Activated naive CD4-positive, alpha-beta T cell (primary cell): ENCODE measurements at places on chromosomes 1 and 21.

DNA sequence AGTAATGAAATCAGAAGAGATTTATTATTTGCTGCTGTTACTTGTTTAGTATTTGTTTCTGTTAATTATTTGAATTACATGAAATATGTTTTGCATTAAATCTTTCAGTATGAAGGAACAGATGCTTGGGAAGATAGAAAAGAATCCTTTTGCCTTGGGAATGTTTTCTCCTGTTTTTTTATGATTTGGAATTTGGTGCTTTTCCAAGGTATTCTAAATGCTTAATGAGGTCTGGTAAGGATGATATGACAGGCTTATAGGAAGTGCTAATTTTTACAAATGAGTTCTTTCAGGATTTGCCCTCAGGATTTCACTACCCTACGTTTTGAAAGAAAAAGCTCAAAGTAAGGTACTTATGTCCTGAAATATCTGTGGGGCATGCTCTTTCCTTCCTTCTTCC is 25.6 kb upstream of the ST6GALNAC3 start:
- no peak for DNase-seq

DNA sequence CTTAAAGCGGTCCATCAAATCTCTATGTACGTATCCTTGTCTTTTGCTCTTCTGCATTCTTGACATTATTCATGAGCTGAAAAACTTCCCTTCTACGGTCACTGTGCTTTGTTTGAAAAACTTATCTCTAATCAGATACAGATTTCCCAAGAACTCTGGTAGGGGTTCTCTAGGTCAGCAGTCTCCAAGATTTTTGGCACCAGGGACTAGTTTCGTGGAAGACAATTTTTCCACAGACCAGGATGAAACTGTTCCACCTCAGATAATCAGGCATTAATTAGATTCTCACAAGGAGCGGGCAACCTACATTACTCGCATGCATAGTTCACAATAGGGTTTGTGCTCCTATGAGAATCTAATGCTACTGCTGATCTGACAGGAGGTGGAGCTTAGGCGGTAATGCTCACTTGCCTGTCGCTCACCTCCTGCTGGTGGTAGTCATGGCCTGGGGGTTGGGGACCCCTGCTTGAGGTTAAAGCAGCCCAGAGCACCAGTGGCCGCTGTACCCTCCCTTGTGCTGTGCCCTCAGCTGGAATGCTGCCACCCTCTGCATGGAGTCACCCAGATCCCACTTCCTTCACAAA is 30.8 kb downstream of the AK2 start:
- DNase-seq: no peak

- DNase-seq: no peak
These were observed 2.0 kb downstream of the HNRNPR start for GRCh38 chr1:23341931-23342692.

GRCh38 chr1:43522776-43523480 is 7.8 kb upstream of the PTPRF start:
- no peak for DNase-seq

DNA sequence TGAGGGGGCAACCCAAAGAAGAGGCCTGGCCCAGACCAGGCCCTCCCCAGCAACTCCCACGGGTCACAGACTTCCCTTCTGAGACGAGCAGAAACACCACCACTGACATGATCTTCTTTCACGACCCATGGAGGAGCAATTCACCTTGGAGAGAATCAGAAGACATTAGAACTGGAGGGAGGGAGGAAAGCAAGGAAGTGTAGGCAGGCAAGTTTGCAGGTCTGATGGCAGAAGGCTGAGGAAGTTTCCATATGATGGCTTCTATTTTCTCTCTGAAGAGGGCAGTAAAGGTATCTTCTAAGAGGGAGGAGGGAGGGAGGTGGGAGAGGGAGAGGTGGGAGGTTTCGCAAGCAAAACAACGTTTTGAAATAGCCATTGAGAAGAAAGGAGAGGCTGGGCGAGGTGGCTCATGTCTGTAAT is 1.4 kb upstream of the UBXN10 start:
- no peak for DNase-seq

- no peak for DNase-seq
These were observed 316.8 kb upstream of the CAMK1G start for GRCh38 chr1:209266590-209267205.

GRCh38 chr1:6117624-6118023 is 62.5 kb downstream of the CHD5 start:
- DNase-seq: no peak

GRCh38 chr21:43295066-43295958 is 126.5 kb downstream of the CRYAA start:
- DNase-seq: no peak

GRCh38 chr1:244010703-244011123 is 40.4 kb upstream of the ZBTB18 start:
- DNase-seq: no peak

GRCh38 chr21:33070998-33071769 is 1.2 kb downstream of the OLIG1 start:
- DNase-seq: no peak

GRCh38 chr1:203524824-203525223 is 30.9 kb downstream of the OPTC start:
- DNase-seq: no peak

DNA sequence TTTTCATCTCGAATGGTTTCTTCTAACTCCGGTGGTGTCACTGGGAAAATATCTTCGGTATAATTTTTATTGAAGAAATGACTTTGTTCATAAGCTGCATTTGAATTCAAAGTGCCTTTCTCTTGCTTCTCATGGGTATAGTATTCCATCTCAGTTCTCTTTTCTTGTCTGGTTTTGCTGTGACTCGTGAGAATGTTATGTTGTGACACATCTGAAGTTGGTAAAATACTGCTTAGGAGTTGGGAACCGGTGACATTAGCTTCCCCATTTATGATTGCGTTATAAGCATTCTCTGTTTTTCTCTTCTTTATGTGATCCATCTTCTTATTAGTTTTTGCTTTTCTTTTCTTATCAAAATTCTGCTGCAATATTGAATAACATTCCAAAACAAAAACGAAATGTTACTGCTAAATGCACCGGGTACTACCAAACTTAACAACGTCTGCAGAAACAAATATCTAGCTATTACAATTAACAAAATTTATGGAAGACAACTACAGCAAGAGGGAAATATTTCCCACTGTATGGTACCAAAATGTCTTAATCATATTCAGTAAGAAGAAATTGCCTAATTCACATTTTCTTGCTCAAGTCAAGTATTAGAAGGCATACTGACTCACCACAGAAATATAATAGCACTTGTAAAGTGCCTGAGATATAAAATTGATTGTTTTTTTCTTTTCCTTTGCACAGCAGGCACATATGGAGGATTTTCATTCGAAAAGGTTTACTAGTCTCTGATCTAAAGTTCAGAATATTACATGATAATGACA is 15.5 kb downstream of the LRIF1 start:
- no peak for DNase-seq

DNA sequence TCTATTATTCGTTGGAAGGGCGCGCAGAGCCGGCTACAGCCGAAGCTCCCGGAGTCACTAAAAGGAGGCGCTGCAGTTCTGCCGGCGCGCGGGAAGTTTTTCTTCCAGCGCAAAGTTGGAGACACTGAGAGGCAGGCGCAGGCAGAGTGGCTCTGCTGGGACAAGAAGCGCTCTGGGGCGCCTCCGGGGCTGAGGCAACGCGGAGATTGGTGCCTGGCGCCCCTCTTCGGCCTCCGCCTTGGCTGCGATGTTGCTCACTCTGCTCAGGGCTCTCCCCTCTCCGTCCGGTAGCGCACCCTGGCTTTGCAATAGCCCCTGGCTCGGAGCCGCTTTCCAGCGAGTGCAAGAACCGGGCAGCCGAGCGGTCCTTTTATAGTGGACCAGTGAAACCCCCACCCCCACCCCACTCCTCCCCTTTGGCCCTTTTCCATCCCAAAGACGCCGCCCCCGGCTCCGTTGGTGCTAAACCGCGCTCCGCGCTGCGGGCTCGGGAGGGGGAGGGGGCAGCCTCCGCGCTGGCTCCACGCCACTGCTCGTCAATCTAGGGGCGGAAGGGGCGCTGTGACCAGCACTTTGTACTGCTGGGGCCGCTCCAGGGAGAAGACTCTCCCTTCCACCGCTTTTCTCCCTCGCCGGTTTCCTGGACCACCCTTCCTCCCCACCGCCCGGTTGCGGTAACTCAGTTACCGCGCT is at the start of gene ADAMTS1:
TSS of gene ADAMTS1 (minus strand) at position 344 of the 693 bp plus-strand sequence. CDS start 455 bp downstream, outside the sequence.
- DNase-seq: no peak

DNA sequence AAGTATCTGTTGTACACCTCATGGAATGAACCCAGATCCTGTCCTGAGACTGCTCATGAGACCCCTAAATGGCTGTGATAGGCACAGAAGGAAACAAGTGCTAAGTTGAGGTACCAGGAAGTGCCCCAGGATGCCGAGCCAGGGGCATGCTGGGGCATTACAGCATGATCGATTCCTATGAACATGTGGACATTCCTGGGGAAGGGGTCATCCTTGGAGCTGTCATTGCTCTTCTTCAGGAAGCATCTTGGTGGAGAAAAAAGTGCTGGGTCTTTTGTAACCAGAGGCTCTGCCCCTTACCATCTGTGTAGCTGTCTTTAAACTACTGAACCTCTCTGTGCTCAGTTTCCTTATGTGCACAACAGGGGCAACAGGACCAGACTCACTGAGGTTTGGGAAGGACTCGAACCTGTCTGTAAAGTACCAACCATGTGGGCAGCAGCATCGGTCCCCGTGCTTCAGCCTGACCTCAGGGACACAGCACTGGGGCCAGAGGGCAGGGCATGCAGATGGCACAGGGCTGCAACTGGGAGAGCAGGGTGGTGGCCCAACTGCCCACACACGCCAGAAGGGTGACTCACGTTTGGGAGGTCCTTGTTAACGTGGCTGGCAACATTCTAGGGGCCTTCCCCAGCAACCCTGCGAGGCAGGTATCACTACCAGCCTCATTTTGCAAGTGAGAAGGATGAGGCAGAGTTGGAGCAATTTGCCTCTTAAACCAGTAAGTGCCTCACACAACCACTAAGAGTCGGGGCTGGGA is 142.3 kb upstream of the EDN2 start:
- DNase-seq: no peak

DNA sequence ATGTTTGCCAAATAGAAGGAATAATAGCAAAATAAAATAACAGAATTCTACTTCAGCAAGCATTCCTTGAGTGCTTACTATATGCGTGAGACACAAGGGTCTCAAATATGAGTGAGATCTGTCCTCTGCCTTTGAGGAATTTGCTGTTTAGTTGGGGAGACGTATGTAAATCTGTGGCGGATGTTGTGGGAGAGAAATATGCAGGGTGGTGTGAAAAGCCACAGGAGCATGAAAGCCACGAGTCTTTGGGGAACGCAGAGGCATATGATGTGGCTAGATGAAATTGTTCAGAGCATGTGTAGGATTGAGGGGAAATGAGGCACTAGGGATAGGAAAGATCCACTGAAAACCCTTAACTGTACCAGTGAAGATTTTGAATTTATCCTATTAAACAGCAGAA is 244.4 kb downstream of the PBX1 start:
- no peak for DNase-seq

DNA sequence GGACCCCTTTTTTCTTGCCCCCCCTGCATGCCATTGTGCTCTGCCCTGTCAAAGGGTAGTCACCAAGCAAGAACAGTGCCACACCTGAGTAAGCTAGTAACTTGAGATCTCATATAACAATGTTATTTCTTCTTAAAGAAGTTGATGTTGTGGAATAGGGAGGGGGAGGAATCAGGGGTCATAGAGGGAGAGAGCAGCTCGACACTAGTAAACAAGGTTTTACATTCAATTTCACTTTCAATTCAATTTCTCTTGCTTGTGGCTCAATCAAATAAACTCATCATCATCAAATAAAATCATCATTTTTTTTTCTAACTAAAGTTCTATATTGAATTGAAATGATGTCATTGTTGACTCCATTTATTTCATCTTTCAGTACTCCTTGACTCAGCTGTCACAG is 106.4 kb downstream of the CRB1 start:
- DNase-seq: no peak

DNA sequence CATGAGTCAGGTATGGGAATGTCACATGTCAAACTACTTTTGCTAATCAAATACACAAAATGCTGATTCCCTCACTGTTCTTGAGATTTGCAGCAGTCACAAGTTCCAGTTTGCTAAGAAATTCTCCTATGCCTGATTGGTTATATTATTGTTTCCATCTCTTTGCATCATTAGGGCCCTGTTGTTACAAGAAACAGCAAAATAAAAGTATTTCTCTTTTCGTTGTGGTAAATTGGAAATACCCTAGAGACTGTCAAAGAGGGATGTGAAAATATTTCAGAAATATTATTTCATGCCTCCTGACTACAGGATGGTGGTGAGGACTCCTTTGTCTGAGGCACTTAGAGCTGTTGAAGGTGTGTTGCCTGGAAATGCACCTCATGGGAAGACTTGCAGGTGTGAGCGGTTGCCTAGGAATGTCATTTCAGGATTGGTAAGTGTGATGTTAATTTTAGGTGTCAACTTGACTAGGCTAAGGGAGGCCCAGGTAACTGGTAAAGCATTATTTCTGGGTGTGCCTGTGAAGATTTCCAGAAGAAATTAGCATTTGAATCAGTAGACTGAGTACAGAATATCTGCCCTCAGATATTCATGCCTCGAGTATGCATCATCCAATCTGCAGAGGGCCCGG is 117.4 kb downstream of the ROR1 start:
- no peak for DNase-seq

DNA sequence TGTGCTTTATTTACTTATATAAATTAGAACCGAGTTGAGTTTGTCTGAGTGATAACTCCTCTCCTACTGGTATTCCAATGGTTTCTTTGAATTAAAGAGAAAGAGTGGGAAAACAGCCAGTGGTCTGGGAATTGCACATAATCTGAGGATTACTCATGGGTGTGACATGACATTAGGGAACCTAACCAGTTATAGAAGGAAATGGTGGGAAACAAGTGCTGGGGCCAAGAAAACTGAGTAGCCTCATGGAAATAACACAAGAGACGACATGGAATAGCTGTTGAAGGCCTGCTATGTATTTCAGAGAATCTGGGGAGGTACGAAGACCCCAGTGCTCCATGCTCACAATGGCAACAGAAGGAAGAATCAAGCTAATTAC is 41.8 kb upstream of the LRRC52 start:
- no peak for DNase-seq

- DNase-seq: no peak
These were observed 461.2 kb downstream of the MATN1 start for GRCh38 chr1:30262158-30262557.

DNA sequence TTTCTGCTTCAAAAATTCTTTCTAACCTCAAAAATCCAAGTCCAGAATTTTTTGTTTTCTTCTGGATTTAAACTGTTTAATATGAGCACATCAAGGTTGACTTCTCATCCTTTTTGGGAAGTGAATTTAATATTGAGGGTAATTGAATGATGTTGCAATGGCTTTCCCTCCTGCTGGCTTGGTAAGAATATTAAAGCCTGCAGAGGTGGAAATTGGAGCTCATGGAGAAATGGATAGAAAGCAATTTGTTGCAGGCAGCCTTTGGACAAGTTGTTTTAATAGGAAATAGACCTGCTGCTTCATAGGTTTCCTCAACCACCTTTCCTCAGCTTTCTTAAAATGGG is 124.7 kb downstream of the SYT2 start:
- no peak for DNase-seq

- peak; percentile 22 for DNase-seq
These were observed 3.7 kb upstream of the DIPK1A start for GRCh38 chr1:92964998-92965397.

GRCh38 chr1:145997016-145997717 is 788 bp upstream of the TXNIP start:
- peak; percentile 42 for DNase-seq
